ENCODE measurements at places on chromosomes 12 and 14. TPM values are rescaled to one million over a fixed set of nuclear protein-coding genes. Genes with fewer than 3 reads are reported as not detected.

IRAK3 gene
- 0.72 TPM for total RNA-seq

STYK1 gene
- 1.1 TPM for total RNA-seq

SAMD15 gene
- total RNA-seq: 1.3 TPM

ZFHX2 gene
- under 0.01 TPM for total RNA-seq

OAS1 gene
- total RNA-seq: not detected

Data from IMR-90 (cell line).